ENCODE measurements at places on chromosomes 12 and 14.

- no peak for DNase-seq
Observed at GRCh38 chr12:132783917-132784531, 22.4 kb upstream of the ANKLE2 start.

- no peak for DNase-seq
Observed at GRCh38 chr12:26279908-26280307, 84.5 kb downstream of the SSPN start.

DNA sequence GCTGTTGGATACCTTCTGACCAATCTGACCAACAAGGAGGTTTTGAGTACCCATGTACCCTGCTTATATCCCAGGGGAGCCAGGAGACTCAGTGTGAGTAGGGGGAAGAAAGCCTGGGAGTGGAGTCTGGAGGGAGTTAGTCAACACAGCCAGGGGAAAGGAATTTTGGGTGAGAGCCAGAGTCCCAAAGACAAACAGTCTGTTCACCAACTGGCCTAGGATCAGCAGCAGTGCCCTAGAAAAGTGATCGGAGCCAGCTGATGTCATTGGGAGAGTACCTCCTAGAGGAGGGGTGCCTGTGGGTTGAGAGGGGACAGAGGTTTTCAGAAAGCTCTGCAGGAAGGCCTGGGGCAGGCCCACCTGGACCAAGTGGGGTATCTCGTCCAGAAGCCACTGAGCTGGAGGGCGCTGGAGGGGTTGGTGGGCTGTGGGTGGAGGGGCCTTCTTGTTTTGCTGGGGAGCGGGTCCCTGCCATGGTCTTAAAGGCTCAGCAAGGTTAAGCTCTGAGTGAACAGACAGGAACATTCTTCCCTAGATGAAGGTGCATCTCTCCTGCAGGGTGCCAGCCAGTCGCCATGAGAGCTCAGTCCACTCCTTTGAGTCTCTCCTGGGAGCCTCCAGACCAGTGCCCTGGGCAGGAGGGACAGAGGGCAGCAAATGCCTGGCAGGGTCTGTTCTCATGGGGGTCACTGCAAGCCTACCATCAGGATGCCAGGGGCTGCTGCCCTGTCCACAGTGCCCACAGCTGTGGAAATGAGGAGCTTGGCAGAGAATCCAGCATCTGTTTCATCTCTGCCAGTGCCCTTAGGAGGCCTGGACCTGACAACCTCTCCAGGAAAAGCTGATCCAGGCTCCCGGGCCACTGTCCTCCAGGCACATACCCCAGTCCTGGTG, 63.6 kb downstream of the CHGA start:
- no peak for DNase-seq

GRCh38 chr12:109244073-109244472, 65.0 kb downstream of the FOXN4 start:
- DNase-seq = no peak

DNA sequence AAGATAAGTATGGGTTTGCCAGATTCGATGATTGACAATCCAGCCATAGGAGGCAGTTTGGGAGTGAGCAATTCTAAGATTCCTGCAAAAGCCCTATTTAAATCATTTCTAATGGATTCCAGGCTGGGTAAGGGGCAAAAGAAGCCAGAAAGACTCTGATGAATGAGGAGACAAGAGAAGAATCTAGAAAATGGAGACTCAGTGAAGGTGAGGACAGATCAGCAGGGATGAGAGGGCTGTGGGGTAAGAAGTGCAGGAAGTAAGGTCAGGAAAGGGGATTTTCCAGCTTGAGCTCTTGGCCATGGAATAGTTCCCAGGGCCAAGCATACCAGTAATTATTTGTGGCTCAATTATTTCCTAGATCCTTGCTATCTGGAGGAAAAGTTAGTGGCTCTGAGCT, 87.3 kb downstream of the TMX1 start:
- no peak for DNase-seq

DNA sequence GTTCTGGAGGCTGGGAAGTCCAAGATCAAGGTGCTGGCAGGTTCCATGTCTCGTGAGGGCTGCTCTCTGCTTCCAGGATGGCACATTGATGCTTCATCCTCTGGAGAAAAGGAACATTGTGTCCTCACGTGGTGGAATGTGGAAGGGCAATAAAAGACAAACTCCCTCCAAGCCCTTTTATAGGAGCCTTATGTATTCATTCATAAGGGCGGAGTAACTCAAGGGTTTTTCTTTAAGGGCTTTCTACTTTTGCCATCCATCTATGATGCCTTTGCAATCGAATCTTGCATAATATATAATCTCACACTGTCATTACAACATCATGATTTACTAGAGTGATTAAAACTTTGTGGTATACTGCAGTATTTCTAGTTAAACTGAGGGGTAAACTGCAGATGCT, 132.7 kb upstream of the DDHD1 start:
- DNase-seq = no peak

GRCh38 chr12:85244561-85244960, 35.5 kb upstream of the ALX1 start:
- no peak for DNase-seq

GRCh38 chr12:54689034-54689372, 40.8 kb upstream of the DCD start:
- DNase-seq = no peak

GRCh38 chr14:94952097-94952496, 182.2 kb upstream of the GSC start:
- DNase-seq = no peak

GRCh38 chr14:105299654-105300541, 903 bp downstream of the BRF1 start:
- peak; percentile 28 for DNase-seq

- no peak for DNase-seq
Observed at GRCh38 chr12:5694759-5695409, 250.2 kb downstream of the ANO2 start.

Measured in central memory CD4-positive, alpha-beta T cell (primary cell).